ENCODE measurements at places on chromosomes 12 and 14.

GRCh38 chr12:26979733-26980132 is 34.5 kb downstream of the TM7SF3 start:
- no peak for DNase-seq

- no peak for DNase-seq
Measured at GRCh38 chr14:68569970-68570409, 222.9 kb downstream of the ZFP36L1 start.

GRCh38 chr14:92322516-92322915 is 449 bp upstream of the SLC24A4 start:
- no peak for DNase-seq

- DNase-seq: no peak
Measured at GRCh38 chr14:59087711-59088110, 100.8 kb upstream of the DAAM1 start.

DNA sequence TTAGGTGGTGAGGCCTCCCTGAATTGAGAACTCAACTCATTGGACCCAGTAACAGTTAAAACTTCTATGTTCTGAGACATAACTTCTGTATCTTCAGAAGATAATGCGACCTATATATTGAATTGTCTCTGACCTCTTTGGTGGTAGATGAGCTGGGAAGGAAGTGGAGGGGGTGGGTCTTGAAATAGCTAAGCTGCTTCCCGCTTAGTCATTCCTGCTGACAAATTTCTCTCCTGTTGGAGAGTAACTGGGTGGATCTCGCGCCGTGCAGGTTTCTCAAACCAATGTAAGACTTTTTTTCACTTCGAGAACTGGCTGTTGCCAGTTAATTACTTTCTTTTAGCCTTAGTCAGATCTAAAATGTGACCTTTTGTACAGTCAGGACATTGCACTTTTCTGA is 100.8 kb downstream of the PPHLN1 start:
- no peak for DNase-seq

DNA sequence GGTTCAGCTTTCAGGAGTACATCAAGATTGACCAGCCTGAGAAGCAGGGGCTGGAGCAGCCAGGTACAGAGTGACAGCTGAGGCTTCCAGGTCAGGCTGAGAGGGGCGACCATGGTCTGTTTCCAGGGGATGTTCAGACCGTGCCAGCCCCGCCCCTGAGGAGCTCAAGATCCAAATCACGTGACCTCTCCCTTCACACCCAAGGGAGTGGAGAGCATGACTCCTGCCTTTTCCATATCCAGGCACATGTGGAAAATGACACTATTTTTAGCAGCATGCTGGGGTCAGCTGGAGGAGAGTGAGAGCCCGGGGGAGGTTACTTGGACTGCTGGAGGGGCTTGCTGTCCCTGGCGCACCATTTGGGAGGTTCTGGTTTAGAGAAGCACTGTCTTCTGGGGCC is 92.7 kb downstream of the B4GALNT3 start:
- no peak for DNase-seq

DNA sequence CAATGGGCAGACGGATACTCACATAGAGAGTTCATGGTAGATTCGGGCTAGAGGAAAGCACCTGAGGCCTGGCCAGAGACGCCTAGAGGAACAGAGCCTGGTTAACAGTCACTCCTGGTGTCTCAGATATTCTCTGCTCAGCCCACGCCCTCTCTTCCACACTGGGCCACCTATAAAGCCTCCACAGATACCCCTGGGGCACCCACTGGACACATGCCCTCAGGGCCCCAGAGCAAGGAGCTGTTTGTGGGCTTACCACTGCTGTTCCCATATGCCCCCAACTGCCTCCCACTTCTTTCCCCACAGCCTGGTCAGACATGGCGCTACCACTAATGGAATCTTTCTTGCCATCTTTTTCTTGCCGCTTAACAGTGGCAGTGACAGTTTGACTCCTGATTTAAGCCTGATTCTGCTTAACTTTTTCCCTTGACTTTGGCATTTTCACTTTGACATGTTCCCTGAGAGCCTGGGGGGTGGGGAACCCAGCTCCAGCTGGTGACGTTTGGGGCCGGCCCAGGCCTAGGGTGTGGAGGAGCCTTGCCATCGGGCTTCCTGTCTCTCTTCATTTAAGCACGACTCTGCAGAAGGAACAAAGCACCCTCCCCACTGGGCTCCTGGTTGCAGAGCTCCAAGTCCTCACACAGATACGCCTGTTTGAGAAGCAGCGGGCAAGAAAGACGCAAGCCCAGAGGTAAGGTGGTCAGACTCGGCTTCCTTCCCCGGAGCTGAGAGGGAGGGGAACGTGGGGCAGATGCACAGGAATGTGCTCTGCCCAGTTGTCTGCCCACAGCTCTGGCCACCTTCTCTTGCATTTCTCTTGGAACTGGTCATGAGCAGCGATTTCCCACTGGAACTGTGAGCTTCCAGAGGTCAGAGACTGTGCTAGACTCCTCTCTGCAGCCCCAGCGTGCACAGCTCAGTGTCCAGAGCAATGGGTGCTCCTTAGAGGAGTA is at the start of gene CD4:
CD4 (plus strand) TSS at position 557 of the 953 bp plus-strand sequence. CDS start 10,611 bp downstream, outside the sequence.
- no peak for DNase-seq

GRCh38 chr14:49945448-49946319 is 52.8 kb downstream of the ARF6 start:
- no peak for DNase-seq

All from eye (tissue), 1 donor.